ENCODE measurements at places on chromosomes 5 and 9. TPM values are rescaled to one million over a fixed set of nuclear protein-coding genes. Genes with fewer than 3 reads are reported as not detected.
A peak's percentile ranks its signal among the peaks of the same experiment; 100 is the strongest.

DNA sequence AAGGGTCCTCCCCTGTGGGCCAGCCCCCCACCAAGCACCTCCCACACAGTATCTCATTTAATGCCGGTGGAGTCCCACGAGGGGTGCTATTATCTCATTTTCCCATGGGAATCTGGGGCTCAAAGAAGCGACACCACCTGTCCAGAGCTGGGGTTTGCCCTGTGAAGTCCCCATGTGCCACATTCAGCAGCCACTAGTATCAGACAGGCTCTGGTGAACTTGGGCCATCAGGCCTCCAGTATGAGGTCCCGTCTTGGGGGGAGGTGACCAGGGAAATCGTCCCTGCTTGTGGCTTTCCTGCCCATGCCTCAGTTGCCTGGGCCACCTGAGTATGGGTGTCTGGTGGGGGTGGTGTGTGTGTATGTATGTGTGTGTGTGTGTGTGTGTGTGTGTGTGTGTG lies 222.7 kb downstream of the PBX3 start:
- H3K4me1 ChIP-seq = no peaks in the 10 kb centered on the region
- no peak overlapping the region for H3K4me3 ChIP-seq
- H3K36me3 ChIP-seq = no peaks in the 10 kb centered on the region
- H3K27me3 ChIP-seq = no peaks in the 10 kb centered on the region
- peak; percentile 34 for DNase-seq

DNA sequence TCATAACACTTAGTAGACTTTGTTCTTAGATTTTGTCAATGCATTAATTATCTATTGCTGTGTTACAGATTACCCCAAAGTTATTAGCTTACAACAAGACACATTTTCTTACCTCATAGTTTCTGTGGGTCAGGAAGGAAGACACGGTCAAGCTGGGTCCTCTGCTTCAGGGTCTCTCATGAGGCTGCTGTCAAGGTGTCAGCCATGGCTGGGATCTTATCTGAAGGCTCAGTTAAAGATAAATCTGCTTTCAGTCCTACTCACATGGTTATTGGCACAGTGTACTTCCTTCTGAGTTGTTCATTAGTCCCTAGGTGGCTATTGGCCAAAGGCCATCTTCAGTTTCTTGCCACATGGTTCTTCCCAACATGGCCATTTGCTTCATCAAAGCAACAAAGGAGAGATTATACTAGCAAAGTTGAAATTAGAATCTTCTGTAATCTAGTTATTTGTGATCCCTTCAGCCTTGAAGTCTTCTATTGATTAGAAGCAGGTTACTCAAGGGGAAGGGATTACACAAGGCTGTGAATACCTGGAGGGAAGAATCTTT lies 25.2 kb downstream of the TDRD7 start:
- H3K27me3 ChIP-seq = no peaks in the 10 kb centered on the region
- no peak for DNase-seq
- H3K4me1 ChIP-seq = no peaks in the 10 kb centered on the region
- no peak overlapping the region for H3K27ac ChIP-seq

GRCh38 chr9:131198041-131198715 lies 72.8 kb downstream of the NUP214 start:
- no peak overlapping the region for H3K4me3 ChIP-seq
- peaks cover 79% of the 10 kb centered on the region for H3K36me3 ChIP-seq
- no peaks in the 10 kb centered on the region for H3K4me1 ChIP-seq
- no peak overlapping the region for H3K27ac ChIP-seq
- H3K27me3 ChIP-seq = no peaks in the 10 kb centered on the region
- no peak for DNase-seq

- H3K27me3 ChIP-seq = no peaks in the 10 kb centered on the region
- no peak overlapping the region for H3K4me3 ChIP-seq
- no peaks in the 10 kb centered on the region for H3K4me1 ChIP-seq
- no peak for DNase-seq
Measured at GRCh38 chr5:117161718-117162335, 587.2 kb upstream of the SEMA6A start.

- H3K4me1 ChIP-seq = no peaks in the 10 kb centered on the region
- H3K4me3 ChIP-seq = no peak overlapping the region
- no peak overlapping the region for H3K27ac ChIP-seq
- no peaks in the 10 kb centered on the region for H3K27me3 ChIP-seq
- H3K36me3 ChIP-seq = no peaks in the 10 kb centered on the region
Measured at GRCh38 chr5:144873076-144873475, 702.4 kb downstream of the KCTD16 start.

GRCh38 chr9:4933177-4933576 lies 51.9 kb upstream of the JAK2 start:
- peaks cover 16% of the 10 kb centered on the region for H3K4me1 ChIP-seq
- H3K36me3 ChIP-seq = no peaks in the 10 kb centered on the region
- no peak for DNase-seq
- H3K4me3 ChIP-seq = no peak overlapping the region

- H3K4me3 ChIP-seq = no peak overlapping the region
- no peaks in the 10 kb centered on the region for H3K27me3 ChIP-seq
- no peak for DNase-seq
- H3K27ac ChIP-seq = no peak overlapping the region
- no peaks in the 10 kb centered on the region for H3K4me1 ChIP-seq
Measured at GRCh38 chr5:65190328-65191053, 291.2 kb downstream of the ADAMTS6 start.

GRCh38 chr5:65624571-65625555 lies at the start of the genes SHLD3 and TRAPPC13:
Gene SHLD3 (plus strand): TSS chr5:65625027. CDS start chr5:65629588, 4,561 bp downstream.
Gene TRAPPC13 (plus strand): TSS chr5:65625027. CDS start chr5:65625061, 34 bp downstream.
- no peaks in the 10 kb centered on the region for H3K27me3 ChIP-seq
- peak; percentile 95 for DNase-seq
- peak within 1 kb of the TSS; percentile 98 for H3K4me3 ChIP-seq
- H3K27ac ChIP-seq = peak within 1 kb of the TSS; percentile 82

DNA sequence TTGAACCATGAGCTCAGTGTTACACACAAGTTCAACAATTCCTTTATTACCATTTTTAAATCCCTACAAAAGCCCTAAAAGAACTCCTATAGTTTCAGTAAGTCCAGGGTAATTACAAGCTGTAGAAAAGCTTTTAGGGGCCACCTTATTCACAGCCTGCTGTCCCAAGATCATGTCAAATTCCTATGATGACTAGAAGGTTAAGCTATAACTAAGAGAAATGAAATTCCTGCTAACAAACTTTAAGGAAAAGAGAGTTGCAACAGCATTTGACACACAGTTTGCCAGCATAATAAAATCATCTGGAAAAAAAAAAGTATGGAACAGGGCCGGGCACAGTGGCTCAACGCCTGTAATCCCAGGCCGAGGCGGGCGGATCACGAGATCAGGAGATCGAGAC lies 31.5 kb downstream of the TMEM245 start:
- peak overlapping the region; percentile 10 for H3K27ac ChIP-seq
- H3K27me3 ChIP-seq = no peaks in the 10 kb centered on the region
- peaks cover 19% of the 10 kb centered on the region for H3K36me3 ChIP-seq
- no peak overlapping the region for H3K4me3 ChIP-seq
- DNase-seq = no peak

- DNase-seq = no peak
- H3K27me3 ChIP-seq = no peaks in the 10 kb centered on the region
- H3K27ac ChIP-seq = no peak overlapping the region
Measured at GRCh38 chr5:131758520-131758900, 38.3 kb downstream of the FNIP1 start.

DNA sequence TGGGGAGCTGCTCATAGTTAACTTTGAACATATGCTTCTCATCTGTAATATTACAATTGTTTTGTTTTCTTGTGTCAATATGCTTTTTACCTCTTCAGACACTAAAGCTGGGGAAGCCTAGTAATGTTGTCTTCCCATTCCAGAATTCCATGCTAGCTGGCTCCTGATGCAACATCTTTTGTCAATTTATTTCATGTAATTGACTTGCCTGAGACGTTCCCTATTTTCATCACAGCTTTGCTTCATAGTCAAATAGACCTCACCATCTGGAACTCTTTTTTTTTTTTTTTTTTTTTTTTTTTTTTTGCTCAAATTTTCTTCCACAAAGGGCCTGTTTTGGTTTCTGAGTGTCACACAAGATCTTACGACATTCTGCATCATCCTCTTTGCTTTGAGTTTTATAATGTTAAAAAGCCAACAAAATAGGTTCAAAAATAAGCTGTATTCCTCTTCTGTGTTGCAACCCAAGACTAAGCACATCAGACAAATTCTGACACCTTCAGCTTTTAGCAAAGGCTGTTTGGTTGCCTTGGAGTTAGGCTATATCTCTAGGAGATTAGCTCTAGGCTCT lies 235.2 kb downstream of the NR3C1 start:
- DNase-seq = no peak
- no peak overlapping the region for H3K27ac ChIP-seq
- no peaks in the 10 kb centered on the region for H3K27me3 ChIP-seq
- no peak overlapping the region for H3K4me3 ChIP-seq
- H3K36me3 ChIP-seq = peaks cover 6% of the 10 kb centered on the region
- peaks cover 17% of the 10 kb centered on the region for H3K4me1 ChIP-seq

DNA sequence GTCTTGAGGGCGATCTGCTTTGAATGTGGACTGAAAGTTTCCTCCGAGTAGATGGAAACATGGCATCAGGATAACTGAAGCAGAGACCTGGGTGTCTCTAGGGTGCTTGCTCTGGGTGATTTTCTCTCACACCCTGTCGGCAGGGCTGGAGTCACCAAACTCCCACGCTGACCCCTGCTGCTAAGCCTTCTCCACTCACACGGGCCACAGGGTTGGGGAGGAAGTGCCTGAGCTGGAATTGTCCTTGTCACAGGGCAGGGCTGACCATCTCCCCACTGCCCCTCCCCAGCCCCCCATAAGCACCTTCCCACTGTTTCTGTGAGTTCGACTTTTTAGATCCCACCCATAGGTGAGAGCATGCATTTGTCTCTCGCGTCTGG lies 212.9 kb downstream of the FANCC start:
- H3K36me3 ChIP-seq = no peaks in the 10 kb centered on the region
- peak overlapping the region; percentile 75 for H3K27ac ChIP-seq
- no peak for DNase-seq
- peaks cover 86% of the 10 kb centered on the region for H3K4me1 ChIP-seq
- no peak overlapping the region for H3K4me3 ChIP-seq

- no peaks in the 10 kb centered on the region for H3K4me1 ChIP-seq
- no peaks in the 10 kb centered on the region for H3K27me3 ChIP-seq
- DNase-seq = no peak
- H3K27ac ChIP-seq = peak overlapping the region; percentile 13
- H3K36me3 ChIP-seq = no peaks in the 10 kb centered on the region
- peak overlapping the region; percentile 31 for H3K4me3 ChIP-seq
Measured at GRCh38 chr9:13033959-13034693, 245.4 kb downstream of the MPDZ start.

DNA sequence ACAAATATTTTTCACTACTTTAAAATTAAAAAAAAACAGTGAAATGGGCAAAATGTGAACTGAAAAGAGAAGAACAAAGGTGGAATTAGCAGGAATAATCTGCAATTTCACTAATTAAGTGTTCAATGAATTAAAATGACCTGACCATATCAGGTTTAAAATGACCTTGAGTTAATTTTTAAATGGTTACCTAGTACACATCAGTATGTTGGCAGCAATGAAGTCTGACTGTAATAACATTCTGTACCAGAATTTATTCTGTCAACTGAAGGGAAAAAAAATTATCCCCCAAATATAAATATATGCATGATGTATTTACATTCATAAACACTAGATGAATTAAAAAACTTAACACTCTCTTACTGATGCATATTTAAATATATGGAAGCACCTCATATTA lies 165.6 kb downstream of the RFX3 start:
- no peaks in the 10 kb centered on the region for H3K27me3 ChIP-seq
- H3K4me3 ChIP-seq = no peak overlapping the region
- H3K4me1 ChIP-seq = peaks cover 18% of the 10 kb centered on the region
- H3K27ac ChIP-seq = no peak overlapping the region
- DNase-seq = no peak

DNA sequence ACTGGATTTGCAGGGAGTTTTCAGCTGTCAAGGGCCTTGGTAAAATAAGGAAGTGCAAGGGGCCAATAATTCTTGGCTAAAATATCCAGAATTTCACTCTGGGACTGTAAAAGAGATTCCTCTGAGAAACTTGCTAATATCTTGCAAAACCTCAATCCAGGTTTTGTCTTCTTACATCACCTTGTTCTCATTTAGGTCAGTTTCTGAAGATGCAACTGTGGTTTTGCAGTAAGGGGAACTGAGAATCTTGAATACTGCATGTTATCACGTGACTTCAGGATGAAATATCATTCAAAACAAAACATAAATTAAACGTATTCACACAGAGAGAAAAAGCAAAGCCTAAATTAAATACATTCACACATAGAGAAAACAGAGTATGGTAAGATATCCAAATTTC lies 35.0 kb upstream of the RIC1 start:
- peaks cover 12% of the 10 kb centered on the region for H3K4me1 ChIP-seq
- H3K27me3 ChIP-seq = no peaks in the 10 kb centered on the region
- no peaks in the 10 kb centered on the region for H3K36me3 ChIP-seq

GRCh38 chr5:79837761-79838551 lies 148.3 kb downstream of the CMYA5 start:
- no peak overlapping the region for H3K27ac ChIP-seq
- no peak overlapping the region for H3K4me3 ChIP-seq
- H3K36me3 ChIP-seq = no peaks in the 10 kb centered on the region
- peaks cover 34% of the 10 kb centered on the region for H3K4me1 ChIP-seq
- DNase-seq = peak; percentile 78

GRCh38 chr5:121762426-121762825 lies 89.3 kb upstream of the FTMT start:
- H3K4me1 ChIP-seq = no peaks in the 10 kb centered on the region
- no peak overlapping the region for H3K4me3 ChIP-seq
- no peak overlapping the region for H3K27ac ChIP-seq
- H3K27me3 ChIP-seq = no peaks in the 10 kb centered on the region
- H3K36me3 ChIP-seq = no peaks in the 10 kb centered on the region

DNA sequence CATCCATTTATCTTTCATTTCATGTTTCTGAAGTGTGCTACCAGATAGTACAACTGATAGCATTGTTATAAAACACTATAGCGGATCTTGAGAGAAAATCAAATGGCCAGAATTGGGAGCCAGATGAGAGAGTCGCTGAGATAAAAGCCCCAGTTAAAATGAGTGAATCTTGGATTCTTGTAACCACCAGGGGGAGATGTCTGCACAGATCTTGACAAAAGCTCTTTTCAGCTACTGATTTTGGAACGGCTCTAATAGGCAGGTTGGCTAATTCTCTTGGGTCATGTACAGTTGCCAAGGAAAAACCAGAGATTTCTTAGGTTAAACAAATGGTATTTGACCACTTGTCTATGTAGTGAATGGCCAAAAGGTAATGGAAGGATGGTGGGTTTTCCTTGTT lies 21.7 kb downstream of the F2RL2 start:
- H3K4me1 ChIP-seq = peaks cover under 1% of the 10 kb centered on the region

Gene LCN9
- not detected for total RNA-seq

Gene ANGPTL2
- total RNA-seq = 33.8 TPM

Gene CCNO
- 0.19 TPM for total RNA-seq

Gene ANKRA2
- total RNA-seq = 18.7 TPM

Gene EQTN
- not detected for total RNA-seq

Gene ANKRD34B
- total RNA-seq = not detected

Gene LCN2
- total RNA-seq = not detected
